ENCODE measurements at places on chromosomes 6 and 20.
A peak's percentile ranks its signal among the peaks of the same experiment; 100 is the strongest.

- no peak for DNase-seq
Observed at GRCh38 chr20:54292185-54292584, 84.3 kb downstream of the PFDN4 start.

DNA sequence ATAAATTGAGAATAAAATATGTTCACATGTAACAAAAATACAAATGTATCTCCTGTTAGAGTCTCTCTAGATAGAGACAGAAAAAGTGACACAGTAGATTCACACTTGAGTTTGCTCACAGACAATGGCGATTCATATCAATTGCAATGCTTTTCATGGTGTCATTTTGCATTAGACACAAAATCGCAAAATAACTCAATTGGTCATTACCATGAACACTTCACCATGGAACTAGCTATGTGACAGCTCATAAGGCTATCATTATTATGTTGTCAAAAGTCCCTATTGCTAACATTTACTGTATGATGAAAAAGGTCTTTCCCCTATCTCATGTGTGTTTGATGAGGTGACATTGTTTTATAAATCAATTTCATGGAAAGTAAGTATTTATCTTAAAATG lies 249.5 kb upstream of the AGPAT4 start:
- no peak for DNase-seq

DNA sequence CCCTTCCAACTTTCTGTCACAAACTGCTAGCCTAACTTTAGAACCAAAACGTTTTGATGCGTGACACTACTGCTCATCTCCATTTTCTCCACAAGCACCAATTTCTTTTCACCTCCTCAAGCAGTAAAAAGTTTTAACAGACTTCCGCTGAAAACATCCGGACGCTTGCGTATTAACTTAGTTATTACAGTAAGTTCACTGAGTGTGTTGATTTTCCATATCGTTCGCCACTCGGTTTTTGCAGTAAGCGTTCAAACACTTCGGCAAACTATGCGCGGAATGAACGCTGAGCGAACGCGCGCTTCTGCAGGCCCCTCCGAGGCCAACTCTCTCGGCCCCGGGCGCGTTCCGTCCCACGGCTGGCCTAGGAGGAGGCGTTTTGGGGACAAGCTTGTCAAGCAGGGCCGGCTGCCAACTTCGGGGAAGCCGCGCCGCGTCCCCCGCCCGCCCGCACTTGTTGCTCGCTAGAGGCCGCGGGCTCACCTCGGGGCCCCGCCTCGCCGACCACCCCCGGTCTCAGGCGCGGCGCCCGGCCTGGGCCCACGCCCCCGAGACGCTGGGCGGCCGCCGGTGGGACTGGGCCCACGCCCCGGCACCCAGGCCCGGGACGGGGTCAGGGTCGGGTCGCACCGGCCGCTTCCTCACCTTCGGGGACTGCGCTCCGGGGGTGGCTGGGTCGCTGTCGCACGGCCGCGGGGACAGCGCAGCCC lies 945 bp downstream of the PHF10 start:
- peak; percentile 66 for DNase-seq

- DNase-seq, result no peak
Observed at GRCh38 chr6:123168892-123169773, 173.1 kb downstream of the CLVS2 start.

DNA sequence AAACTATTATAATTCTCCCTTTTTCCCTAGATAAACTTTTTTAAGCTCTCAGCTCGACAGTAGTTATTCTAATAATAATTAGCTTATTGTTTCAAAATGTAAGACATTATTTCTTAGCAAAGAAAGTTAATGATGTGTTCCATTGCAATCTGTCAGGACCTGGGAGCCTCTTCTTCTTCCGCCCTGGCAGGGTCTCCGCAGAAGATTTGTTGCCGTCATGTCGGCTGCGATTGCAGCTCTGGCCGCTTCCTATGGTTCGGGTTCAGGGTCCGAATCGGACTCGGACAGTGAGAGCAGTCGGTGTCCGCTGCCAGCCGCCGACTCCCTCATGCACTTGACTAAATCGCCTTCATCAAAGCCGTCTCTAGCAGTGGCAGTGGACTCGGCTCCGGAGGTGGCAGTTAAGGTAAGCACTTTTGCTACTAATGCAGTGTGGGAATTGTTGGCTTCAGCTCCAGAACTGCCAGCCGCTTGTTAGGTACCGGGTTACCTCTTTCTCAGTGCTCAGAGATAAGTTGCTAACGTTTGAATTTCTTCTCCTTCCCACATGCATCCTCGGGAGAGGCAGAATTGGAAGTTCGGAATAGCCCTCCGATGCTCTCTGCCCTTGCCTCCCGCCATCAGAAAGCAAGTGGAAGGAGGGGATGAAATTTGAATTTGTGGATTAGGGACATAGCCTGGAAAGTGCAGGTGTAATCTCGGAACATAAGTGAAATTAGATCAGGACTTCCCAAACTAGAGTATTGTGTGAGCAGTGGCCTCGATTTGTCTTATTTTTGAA lies at the start of gene CDC40:
TSS of gene CDC40 (plus strand) at position 200 of the 781 bp plus-strand sequence. CDS start at position 218, 18 bp downstream.
- DNase-seq, result peak; percentile 69

DNA sequence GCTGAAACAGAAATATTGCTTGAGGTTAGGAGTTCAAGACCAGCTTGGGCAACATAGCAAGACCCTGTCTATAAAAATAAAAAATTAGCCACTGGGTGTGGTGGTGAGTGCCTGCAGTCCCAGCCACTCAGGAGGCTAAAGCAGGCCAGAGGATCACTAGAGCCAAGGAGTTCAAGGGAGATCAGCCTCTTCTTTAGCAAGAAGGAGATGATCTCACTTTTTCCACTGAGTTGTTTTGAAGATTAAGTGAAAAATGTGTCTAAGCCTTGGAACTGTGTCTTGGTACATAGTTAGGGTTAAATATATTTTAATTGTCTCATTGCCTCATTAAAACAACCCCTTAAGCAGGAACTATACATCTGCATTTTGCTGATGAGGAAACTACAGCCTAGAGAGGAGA lies 279.0 kb upstream of the ZFP64 start:
- DNase-seq, result no peak

GRCh38 chr6:139983555-139984276 lies 609.3 kb upstream of the CITED2 start:
- no peak for DNase-seq

DNA sequence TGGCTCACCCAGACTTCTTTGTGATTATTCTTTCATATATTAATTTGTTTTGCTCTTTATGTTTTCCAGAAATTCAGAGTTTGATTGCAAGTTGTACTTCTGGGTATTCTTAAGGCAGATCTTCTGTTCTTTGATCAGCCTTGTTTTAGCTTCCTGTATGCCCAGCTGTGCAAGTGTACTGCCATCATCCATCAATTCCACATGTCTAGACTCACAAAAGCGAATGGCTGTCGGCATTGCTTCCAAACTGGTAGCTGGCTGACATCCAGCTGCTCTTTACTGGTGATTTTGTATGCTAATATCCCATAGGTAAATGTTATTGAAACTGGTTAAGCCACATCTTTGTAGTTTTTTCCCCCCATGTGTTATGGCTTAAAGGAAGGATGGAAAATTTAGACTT lies 1084.8 kb upstream of the CITED2 start:
- DNase-seq, result no peak

DNA sequence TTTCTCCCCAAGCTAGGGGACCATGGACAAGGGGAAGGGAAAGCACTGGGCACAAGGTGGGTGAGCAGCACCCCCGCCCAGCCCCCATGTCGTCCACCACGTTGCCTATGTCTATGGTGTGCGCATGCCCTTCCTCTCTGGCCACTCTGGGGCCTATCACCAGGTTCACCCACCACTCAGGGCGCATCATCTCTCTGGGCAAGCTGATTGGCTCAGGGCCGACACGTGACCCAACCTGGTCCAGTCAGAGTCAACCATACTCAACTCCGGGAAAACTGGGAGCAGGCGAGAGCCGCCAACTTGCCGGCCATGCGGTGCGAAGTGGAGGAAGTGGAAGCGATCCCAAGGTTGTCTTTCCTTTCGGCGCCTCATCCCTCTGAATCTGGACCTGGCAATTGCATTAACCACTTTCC lies 25.9 kb downstream of the ACSS1 start:
- no peak for DNase-seq

GRCh38 chr6:133752129-133752528 lies 136.8 kb upstream of the TCF21 start:
- DNase-seq, result no peak

DNA sequence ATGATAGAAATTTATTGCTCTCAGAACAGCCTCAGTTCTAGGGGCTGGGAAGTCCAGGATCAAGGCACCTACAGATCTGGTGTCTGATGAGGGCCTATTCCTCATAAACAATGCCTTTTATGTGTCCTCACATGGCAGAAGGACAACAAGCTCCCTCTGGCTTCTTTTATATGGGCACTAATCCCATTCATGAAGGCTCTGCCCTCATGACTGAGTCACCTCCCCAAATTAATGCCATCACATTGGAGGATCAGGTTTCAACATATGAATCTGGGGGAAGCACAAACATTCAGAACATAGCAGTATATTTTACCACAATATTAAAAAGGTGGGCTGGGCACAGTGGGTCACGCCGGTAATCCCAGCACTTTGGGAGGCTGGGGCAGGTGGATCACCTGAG lies 58.5 kb upstream of the CCN6 start:
- no peak for DNase-seq

DNA sequence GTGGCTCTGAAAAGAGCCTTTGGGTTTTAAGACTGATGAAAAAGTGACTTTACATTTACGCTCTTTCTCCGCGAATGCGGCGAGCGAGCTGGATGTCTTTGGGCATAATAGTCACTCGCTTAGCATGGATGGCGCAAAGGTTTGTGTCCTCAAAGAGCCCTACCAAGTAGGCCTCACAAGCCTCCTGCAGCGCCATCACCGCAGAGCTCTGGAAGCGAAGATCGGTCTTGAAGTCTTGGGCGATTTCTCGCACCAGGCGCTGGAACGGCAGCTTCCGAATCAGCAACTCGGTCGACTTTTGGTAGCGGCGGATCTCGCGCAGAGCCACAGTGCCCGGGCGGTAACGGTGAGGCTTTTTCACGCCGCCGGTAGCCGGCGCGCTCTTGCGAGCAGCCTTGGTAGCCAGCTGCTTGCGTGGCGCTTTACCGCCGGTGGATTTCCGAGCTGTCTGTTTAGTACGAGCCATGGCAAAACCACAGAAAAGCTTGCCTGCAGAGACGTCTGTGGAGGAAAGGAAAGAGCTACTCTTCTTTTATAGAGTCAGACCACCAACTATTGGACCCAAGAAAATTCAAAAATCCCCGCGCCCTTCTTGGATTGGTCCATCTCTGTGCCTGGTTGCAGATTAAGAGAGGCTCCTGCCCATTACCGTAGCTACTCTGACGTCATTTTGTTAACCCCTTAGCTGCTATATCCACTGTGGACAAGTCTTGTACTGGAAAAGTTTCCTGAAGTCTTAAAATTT lies 55.5 kb upstream of the HFE start:
- peak; percentile 97 for DNase-seq

DNA sequence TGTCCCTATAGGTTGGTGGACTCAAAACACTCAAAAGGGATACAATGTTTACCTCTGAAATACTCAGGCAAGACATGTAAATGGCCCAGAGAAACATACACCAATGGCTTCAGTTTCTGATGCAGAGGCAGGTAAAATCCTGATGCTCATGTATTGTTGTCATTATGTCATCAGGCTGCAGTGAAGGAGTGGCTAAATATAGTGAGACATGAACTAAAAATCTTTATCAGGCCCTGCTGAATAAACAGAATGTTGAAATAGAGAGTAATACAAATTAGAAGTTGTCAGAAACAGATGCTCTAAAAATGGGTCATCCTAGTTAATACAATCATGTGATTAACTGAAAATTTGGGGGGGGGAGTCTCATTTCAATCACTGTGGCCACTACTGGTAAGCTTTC lies 20.4 kb downstream of the PTPRK start:
- no peak for DNase-seq

DNA sequence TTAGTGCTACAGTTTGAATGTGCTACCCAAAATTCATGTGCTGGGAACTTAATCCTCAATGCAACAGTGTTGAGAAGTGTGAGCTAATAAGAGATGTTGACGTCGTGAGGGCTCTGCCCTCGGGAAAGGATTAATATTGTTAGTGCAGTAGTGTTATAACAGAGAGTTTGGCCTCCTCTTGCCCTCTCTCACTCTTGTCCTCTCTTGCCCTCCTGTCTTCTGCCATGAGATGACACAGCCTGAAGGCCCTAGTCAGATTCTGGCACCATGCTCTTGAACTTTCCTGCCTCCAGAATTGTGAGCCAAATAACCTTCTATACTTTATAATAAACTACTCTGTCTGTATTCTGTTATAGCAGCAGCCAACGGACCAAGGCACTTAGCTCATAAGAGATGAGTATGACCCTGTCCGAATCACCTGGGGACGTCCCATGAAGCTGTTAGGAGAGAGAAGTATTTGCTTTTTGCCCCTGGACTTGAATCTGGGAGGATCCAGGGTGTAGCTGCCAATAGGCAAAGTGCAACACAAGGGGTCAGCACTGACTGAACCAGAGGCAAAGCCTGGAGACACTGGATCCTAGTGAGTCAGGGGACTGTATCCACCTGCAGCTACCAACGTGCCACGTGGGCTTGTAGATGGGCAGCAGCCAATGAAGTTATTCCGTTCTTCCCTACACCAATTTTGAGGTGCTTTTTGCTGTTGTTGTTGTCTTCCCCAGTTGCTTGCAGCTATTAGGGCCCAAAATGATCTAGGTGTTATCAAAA lies 233.7 kb downstream of the THBS2 start:
- no peak for DNase-seq

All from activated CD8-positive, alpha-beta T cell treated with anti-CD3 and anti-CD28 coated beads, Interleukin-2, amount 10 ng/mL, durations not matched to agents 7 days and 5 days (primary cell).